Activated T-cell treated with anti-CD3 and anti-CD28 coated beads for 48 hours (primary cell): ENCODE measurements at places on chromosomes 7 and 10.

DNA sequence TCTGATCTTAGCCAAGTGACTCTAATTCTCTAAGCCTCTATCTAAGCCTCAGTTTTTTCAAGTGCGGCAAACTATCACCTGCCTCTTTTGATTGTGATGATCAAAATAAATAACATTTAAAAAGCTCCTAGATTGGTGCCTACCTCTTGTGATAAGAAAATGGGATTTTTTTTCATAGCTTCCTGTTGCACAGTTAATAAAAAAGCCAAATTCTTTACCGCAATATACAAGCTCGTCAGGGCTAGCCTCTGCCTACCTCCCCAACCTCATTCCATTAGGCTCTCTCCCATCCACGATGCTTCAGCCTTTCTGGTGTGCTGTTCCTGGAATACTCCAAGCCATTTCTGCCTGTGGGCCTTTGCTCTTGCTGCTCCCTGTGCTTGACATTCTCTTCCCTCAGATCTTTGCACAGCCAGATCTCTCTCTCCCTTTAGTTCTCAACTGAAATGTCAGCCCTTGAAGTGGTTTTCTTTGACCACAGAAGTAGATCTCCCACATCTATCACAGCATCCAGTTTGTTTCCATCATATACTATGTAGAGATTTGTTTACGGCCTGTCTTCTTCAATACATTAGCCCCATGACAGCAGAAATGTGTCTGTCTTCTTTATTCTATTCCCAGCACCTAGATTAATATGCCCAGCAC, 48.8 kb downstream of the SFR1 start:
- no peak for DNase-seq

DNA sequence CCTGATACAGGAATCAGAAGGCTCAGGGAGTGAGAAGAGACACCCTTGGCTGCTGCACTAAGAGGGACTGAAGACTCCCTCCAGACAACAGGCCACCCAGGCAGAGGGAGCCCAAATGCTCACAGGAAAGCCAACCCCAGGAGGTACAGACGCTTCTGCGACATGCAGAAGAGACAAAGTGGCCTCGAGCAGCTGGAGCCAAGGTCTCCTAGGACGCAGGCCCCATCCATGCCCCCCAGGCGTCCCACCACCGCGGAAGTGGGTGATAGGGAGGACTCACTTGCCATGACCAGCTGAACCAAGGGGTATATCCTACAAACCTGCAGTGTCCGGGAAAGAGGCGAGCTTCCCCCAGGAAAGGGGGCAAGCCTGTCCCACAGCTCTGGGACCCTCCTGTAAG, 56.9 kb downstream of the CTBP2 start:
- DNase-seq: no peak

- no peak for DNase-seq
Measured at GRCh38 chr10:5089865-5090264, 4.3 kb upstream of the AKR1C3 start.

GRCh38 chr7:29193316-29194205, 1.0 kb upstream of the CHN2 start:
- DNase-seq: no peak

GRCh38 chr7:78702770-78703169, 750.7 kb downstream of the MAGI2 start:
- no peak for DNase-seq

DNA sequence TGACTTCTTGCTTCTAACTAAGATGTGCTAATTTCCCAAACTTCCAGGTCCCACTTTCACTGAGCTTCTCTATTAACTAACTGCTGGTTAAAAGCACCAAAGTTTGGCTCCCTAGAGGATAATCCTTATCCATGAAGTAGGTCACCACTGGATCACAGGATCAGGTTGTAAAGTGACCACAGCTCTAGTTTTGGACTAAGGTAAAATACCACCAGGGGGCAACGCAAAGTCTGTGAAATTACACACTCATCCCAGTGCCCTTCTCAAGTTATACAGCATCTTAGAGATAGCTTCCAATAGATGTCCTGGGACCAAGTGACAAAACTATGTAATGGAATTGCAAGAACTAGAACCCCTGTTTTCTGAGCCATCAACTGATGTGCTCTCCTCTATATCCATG, 116.4 kb upstream of the ASAH2 start:
- no peak for DNase-seq

DNA sequence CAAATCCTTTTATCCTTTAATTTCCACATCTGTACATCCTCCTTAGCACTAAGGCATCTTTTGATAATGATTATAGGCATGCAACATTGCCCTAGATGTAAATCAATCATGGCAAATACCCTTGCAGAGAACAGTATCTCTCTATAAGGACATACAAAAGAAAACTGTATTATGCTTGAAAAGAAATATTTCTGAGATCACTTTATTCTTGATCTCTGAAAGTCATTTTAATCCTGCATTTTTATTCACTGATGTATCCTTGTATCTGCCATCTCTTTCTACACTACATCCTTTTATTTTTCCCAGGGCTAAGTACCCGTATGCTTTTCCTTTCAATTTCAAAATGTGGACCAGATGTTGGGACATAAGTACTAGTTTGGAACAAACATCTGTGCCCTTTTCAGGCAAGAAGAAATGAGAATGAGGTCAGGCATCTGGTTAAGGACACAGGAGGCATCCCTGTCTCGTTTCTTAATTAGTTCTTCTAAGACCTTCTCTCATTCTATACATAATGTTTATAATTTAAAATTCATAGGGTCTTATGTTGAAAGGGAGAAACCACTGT, 338.6 kb downstream of the CNTNAP2 start:
- DNase-seq: no peak

DNA sequence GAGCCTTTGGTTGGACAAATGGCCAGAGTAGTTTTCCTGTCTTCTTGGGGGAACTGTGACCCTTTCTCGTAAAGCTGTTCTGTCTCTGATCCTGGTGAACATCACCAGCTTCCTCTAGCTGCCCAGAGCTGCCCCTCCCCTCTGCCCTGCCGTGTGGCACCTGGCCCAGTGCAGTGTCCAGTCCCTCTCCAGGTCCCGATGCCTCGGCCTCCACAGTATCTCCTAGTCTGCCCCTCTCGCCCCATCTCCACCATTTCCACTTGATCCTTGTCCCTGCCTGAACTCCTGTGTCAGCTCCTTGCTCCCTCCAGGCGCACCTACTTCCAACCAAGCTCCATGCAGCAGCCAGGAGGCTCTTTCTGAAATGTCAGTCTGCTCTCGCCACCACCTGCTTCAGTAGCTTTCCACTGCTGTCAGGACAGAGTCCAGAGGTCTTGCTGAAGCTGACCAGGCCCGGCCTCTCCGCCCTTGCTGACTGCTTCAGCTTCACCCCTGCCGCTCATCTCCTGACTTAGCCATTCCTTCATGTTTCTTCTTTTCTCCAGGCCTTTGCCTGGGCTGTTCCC, 133.6 kb downstream of the GRK5 start:
- no peak for DNase-seq

DNA sequence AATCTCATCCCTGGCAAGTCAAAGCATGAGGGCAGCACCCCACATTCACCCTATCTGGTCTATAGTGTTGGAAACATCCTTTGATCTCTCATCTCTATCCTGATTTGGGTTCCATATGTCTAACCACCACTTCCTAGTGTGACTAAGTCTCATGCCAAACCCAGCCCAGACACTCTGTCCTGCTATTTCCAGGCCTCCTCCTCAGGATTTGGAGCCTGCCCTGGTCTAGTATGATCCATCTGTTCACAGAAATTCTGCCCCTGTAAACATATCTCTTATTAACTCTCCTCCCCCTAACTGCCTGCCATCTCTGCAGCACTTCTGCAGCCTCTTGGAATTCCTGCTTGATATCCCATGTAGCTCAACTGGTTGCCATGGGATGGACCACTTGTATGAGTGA, 320.9 kb upstream of the IMMP2L start:
- DNase-seq: no peak

- no peak for DNase-seq
Measured at GRCh38 chr7:83085299-83085698, 77.4 kb downstream of the PCLO start.

GRCh38 chr7:55121249-55121648, 102.4 kb downstream of the EGFR start:
- no peak for DNase-seq

GRCh38 chr10:83522881-83523386, 616.4 kb upstream of the GHITM start:
- no peak for DNase-seq

DNA sequence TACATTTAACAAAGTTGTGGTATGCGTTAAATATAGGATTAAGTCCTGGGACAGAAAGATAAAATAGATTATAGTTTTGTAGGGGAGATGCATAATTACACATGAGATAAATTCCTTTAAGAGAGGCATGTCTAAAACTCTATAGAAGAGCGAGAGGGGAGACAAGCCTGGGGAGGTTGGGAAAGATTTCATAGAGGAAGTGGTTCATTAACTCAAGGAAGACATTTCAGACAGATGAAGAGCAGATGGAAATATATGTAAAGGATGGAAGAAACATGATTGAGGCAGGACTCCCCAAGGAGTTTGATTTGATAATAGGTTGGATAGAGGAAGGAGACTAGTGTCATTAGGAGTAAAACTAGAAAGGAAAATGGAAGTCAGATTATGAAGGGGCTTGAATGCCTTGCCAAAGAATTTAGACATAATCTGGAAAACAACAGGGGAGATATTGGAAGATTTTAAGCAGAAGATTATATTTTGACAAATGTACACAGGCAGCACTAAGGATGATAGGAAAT, 96.1 kb downstream of the PHTF2 start:
- no peak for DNase-seq

- no peak for DNase-seq
Measured at GRCh38 chr10:630581-631073, 58.8 kb downstream of the DIP2C start.
